ENCODE measurements at places on chromosomes 3 and 15. TPM values are rescaled to one million over a fixed set of nuclear protein-coding genes. Genes with fewer than 3 reads are reported as not detected.

The MYH15 gene
- 0.57 TPM for total RNA-seq

The EXD1 gene
- not detected for total RNA-seq

The ZXDC gene
- total RNA-seq, result 17.7 TPM

The CD200 gene
- 4.0 TPM for total RNA-seq

The PSTPIP1 gene
- total RNA-seq, result not detected

The ACKR2 gene
- 0.28 TPM for total RNA-seq

The CAPN3 gene
- 1.7 TPM for total RNA-seq

The ANKRD34C gene
- total RNA-seq, result not detected

The BUB1B gene
- 2.4 TPM for total RNA-seq

The RBP2 gene
- total RNA-seq, result not detected

The FAM81A gene
- total RNA-seq, result 0.18 TPM

Measured in smooth muscle cell of bladder (primary cell).